ENCODE measurements at places on chromosomes 13 and 19. TPM values are rescaled to one million over a fixed set of nuclear protein-coding genes. Genes with fewer than 3 reads are reported as not detected.
A peak's percentile ranks its signal among the peaks of the same experiment; 100 is the strongest.

Gene NXNL1
- not detected for total RNA-seq

GRCh38 chr13:100506154-100506553, 82.4 kb downstream of the GGACT start:
- H3K27ac ChIP-seq, result peak overlapping the region; percentile 51
- no peaks in the 10 kb centered on the region for H3K36me3 ChIP-seq
- H3K4me1 ChIP-seq, result peaks cover 36% of the 10 kb centered on the region
- no peaks in the 10 kb centered on the region for H3K27me3 ChIP-seq

DNA sequence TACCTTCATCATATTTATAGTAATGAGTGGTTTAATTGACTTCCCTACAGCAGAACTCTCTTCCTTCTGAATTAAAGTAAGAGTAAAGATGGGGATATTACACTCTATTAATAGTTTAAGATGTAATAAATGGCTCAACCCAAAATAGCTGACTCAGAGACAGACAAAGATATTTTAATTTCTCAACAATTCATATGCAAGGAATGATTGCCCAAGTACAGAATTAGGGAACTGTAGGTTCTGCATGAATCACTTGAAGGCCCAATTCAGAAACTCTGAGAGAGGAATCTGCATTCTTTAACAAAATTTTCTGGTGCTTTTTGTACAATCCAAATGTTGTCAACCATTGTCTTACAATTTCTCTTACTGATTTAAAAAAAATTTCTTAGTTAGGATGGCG, 42.9 kb upstream of the PCDH9 start:
- no peaks in the 10 kb centered on the region for H3K36me3 ChIP-seq
- H3K4me1 ChIP-seq, result no peaks in the 10 kb centered on the region
- no peak overlapping the region for H3K4me3 ChIP-seq

DNA sequence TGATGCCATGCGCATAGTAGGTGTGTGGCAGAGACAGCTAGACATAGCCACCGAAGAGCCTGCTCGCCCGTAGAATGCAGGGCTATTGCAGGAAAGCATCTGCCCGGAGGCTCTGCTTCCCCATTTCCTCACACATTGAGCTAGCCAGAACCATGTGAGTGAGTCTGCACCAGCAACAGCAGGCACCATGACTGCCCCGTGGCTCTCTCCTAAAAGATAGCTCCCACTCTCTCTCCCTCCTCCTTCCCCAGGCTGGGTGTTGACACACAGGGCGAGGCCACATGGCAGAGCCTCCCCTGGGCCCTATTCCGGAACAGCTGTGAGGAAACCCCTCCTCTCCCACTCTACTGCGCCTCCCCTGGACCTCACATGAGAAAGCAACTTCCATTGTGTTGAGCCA, 52.3 kb upstream of the ATP12A start:
- no peak overlapping the region for H3K27ac ChIP-seq
- no peaks in the 10 kb centered on the region for H3K27me3 ChIP-seq
- H3K36me3 ChIP-seq, result no peaks in the 10 kb centered on the region
- peaks cover 18% of the 10 kb centered on the region for H3K4me1 ChIP-seq
- H3K4me3 ChIP-seq, result no peak overlapping the region

DNA sequence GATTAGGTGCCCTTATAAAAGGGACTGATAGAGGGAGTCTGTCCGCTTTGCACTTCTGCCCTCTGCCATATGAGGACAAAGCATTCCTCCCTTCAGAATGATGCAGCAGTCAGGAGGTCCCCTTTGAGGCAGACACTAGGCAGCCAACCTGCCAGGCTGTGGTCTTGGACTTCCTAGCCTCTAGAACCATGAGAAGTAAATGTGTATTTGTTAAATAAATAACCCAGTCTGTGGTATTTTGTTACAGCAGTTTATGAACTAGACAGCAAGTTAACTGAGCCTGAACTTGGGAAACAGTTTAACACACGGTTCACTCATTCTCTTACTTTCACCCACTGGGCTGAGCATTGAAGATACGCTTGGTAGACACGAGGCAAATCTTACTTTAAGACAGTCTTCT, 313.2 kb downstream of the UQCRFS1 start:
- no peaks in the 10 kb centered on the region for H3K36me3 ChIP-seq
- H3K27ac ChIP-seq, result no peak overlapping the region
- DNase-seq, result no peak
- H3K27me3 ChIP-seq, result no peaks in the 10 kb centered on the region

GRCh38 chr13:111429064-111429558, 108.7 kb downstream of the TEX29 start:
- DNase-seq, result peak; percentile 56
- H3K36me3 ChIP-seq, result no peaks in the 10 kb centered on the region
- H3K27me3 ChIP-seq, result peaks cover 58% of the 10 kb centered on the region
- no peaks in the 10 kb centered on the region for H3K4me1 ChIP-seq

- H3K36me3 ChIP-seq, result no peaks in the 10 kb centered on the region
- no peaks in the 10 kb centered on the region for H3K4me1 ChIP-seq
- no peak overlapping the region for H3K4me3 ChIP-seq
- H3K27ac ChIP-seq, result no peak overlapping the region
- no peak for DNase-seq
- no peaks in the 10 kb centered on the region for H3K27me3 ChIP-seq
These were observed 1872.7 kb downstream of the OLFM4 start for GRCh38 chr13:54901316-54901715.

DNA sequence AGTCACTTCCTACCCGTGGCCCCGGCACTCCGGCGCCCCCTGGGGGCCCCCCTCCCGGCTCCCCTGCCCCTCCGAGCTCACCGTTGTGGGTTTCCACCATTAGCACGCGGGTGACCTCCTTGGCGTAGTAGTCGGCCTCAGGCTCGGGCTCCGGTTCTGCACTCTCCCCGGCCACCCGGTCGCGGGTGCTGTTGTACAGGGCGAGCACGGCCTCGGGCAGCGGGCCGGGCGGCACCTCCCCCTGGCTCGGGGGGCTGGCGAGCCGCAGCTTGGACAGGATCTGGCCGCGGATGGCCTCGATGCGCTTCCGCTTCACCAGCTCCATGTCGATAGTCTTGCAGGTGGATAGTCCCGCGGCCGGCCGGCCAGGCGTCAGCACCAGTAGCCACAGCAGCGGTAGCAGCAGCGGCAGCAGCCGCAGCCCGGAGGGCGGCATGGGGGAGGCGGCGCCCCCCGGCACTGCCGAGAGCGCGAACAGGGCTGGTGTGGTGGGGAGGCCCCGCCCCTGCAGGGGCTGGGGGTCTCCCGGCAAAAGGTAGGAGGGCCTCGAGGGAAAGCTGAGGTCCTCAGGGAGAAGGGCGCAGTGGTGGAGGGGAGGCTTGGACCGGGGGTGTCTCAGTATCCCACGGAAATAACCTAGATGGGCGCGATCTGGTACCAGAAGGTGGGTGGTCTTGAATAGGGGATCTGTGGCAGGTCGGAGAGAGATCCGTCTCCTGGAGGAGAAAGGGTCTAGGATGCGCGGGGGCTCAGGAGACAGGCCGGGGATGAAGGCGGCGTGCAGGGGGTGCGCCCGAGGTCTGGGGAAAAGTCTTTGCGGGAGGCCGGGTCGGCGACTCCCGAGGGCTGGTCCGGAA, 885 bp downstream of the TGFB1 start:
- no peaks in the 10 kb centered on the region for H3K27me3 ChIP-seq
- H3K36me3 ChIP-seq, result peaks cover 4% of the 10 kb centered on the region
- peak; percentile 62 for DNase-seq
- peak overlapping the region; percentile 98 for H3K4me3 ChIP-seq

DNA sequence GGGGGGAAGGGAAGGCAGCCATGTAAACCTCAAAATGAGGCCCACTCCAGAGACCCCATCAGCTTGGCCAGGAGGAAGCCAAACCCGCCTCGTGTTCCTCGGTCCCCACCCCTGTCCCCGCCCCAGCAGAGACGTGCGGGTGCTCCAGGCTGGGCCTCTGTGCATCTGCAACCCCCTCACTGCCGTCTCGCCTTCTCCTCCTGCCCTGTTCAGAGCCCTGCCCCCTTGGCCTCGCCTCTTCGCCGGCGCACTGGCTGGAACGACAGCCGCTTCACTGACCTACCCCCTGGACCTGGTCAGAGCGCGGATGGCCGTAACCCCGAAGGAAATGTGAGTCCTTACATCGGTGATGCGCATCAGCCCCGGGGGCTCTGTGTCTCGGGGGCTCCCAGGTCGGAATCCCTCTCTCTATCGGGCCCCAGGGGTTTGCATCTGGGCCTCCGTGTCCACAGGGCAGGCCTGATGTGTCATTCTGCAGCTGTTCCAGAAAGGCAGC, 32.2 kb downstream of the TMEM161A start:
- no peak for DNase-seq
- H3K27ac ChIP-seq, result peak overlapping the region; percentile 30
- no peaks in the 10 kb centered on the region for H3K36me3 ChIP-seq
- no peaks in the 10 kb centered on the region for H3K27me3 ChIP-seq
- peak overlapping the region; percentile 30 for H3K4me3 ChIP-seq
- peaks cover 12% of the 10 kb centered on the region for H3K4me1 ChIP-seq

GRCh38 chr19:37468961-37469777, at the start of gene ZNF570:
ZNF570 (plus strand) TSS chr19:37469356; CDS start chr19:37470355, 999 bp downstream.
- H3K27me3 ChIP-seq, result no peaks in the 10 kb centered on the region
- peak within 1 kb of the TSS; percentile 74 for H3K27ac ChIP-seq
- DNase-seq, result peak; percentile 93
- H3K36me3 ChIP-seq, result peaks cover 11% of the 10 kb centered on the region
- H3K4me1 ChIP-seq, result peaks cover 2% of the 10 kb centered on the region

DNA sequence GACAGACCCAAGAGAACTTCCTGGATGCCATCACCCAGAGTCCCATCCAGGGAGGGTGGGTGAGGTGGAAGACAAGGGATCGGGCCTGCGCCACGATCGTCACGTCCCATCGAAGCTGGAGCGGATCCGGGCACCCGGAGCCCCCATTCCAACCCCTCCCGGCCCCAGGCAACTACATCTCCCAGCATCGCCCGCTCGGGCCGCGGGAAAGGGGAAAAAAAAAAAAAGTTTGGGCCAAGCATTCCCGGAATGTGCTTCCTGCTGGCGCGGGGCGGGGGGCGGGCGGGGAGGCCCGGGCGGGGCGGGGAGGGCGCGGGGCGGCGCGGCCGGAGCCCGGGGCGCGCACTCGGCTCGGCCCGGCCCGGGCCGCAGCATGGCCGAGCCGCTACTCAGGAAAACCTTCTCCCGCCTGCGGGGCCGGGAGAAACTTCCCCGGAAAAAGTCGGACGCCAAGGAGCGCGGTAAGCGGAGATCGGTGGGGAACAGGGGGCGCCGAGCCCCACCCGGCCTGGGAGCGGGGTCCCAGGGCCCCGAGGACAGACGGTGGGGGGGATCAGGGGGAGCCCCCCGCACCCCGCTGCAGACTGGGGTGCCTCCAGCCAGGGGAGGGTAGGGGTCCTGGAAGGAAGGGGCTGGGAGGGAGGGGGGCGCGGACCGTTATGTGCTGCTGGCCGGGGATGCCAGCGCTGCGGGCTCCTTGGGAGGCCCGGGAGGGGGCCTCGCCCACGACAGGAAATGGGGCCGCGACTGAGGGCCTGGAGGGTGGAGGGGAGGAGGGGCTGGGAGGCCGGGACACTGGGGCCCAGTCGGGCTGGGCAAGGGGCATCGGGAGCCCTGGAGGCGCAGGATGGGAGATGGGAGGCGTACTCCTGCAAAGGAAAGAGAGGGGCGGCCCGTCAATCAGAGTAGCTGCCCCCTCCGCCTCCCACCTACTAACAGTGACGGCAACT, at the start of gene SYDE1:
Gene SYDE1 (plus strand): TSS at position 341 of the 950 bp plus-strand sequence. CDS start 33 bp downstream, at position 374.
- H3K4me3 ChIP-seq, result peak within 1 kb of the TSS; percentile 67
- peak; percentile 76 for DNase-seq

DNA sequence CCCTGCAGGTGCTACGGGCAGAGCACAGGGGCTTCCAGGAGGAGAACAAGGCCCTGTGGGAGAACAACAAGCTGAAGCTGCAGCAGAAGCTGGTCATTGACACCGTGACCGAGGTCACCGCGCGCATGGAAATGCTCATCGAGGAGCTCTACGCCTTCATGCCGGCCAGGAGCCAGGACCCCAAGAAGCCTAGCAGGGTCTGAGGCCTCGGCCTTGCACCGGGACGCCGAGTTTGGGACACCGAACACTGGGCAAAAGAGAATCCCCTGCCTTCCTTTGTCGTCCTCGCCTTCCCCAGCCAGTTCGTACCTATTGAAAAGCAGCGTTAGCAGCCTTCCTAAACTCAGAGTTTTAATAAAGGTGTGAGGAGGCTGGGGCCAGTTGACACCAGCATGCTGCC, 12.1 kb downstream of the CBY2 start:
- no peaks in the 10 kb centered on the region for H3K36me3 ChIP-seq
- no peak overlapping the region for H3K4me3 ChIP-seq
- no peaks in the 10 kb centered on the region for H3K27me3 ChIP-seq
- H3K4me1 ChIP-seq, result peaks cover 14% of the 10 kb centered on the region
- no peak for DNase-seq
- no peak overlapping the region for H3K27ac ChIP-seq

GRCh38 chr13:57632276-57633140, 964 bp downstream of the PCDH17 start:
- peak overlapping the region; percentile 68 for H3K4me3 ChIP-seq
- peaks cover 14% of the 10 kb centered on the region for H3K4me1 ChIP-seq
- no peak for DNase-seq
- peaks cover 32% of the 10 kb centered on the region for H3K36me3 ChIP-seq
- no peaks in the 10 kb centered on the region for H3K27me3 ChIP-seq
- peak overlapping the region; percentile 60 for H3K27ac ChIP-seq

DNA sequence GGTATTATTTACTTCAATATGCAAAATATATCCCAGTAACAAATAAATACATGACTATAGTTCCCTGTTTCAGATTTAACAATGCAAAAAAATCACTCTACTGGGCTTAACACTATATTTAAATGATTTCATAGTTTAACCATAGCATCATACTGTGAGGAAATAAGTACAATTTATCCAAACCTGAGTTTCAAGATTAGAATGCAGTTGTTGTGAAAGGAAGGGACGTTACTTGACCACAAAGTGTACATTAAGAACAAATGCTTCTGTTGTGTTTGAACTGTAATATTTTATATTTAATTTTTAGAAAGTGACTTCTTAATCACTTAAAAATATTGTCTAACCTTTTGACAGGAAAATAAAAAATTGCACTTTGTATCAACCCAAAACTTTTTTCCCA, 1747.9 kb upstream of the SPRY2 start:
- no peak overlapping the region for H3K27ac ChIP-seq
- H3K4me3 ChIP-seq, result no peak overlapping the region
- H3K27me3 ChIP-seq, result no peaks in the 10 kb centered on the region
- no peaks in the 10 kb centered on the region for H3K36me3 ChIP-seq

DNA sequence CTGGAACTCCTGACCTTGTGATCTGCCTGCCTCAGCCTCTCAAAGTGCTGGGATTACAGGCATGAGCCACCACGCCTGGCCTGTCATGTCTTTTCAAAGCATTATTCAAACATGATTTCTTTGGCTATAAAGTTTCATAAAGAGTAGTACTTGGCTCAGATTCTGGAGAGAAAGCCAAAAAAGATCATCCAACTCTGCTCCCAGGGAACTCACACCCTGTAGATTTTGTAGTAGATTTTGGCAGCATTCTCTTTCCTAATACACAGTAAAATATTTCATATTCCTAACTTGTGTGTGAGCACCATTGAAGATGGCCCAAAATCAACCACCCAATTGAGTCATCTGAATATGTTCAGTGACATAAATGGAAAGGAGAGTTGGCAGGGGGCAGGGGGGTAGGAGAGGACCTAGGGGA, 48.4 kb downstream of the CAB39L start:
- no peak overlapping the region for H3K4me3 ChIP-seq
- H3K27me3 ChIP-seq, result peaks cover 4% of the 10 kb centered on the region
- no peaks in the 10 kb centered on the region for H3K36me3 ChIP-seq
- no peaks in the 10 kb centered on the region for H3K4me1 ChIP-seq
- DNase-seq, result no peak
- no peak overlapping the region for H3K27ac ChIP-seq

GRCh38 chr13:27449081-27449603, 1.2 kb downstream of the MTIF3 start:
- no peaks in the 10 kb centered on the region for H3K27me3 ChIP-seq
- peak overlapping the region; percentile 67 for H3K4me3 ChIP-seq
- H3K36me3 ChIP-seq, result no peaks in the 10 kb centered on the region
- DNase-seq, result no peak

- peaks cover 63% of the 10 kb centered on the region for H3K36me3 ChIP-seq
- DNase-seq, result no peak
- no peaks in the 10 kb centered on the region for H3K27me3 ChIP-seq
- peaks cover 16% of the 10 kb centered on the region for H3K4me1 ChIP-seq
- no peak overlapping the region for H3K27ac ChIP-seq
These were observed 18.4 kb downstream of the SAMD4B start for GRCh38 chr19:39360599-39360998.

Measured in A673 (cell line).